Dermis blood vessel endothelial cell (primary cell): ENCODE measurements at places on chromosomes 6 and 20. TPM values are rescaled to one million over a fixed set of nuclear protein-coding genes. Genes with fewer than 3 reads are reported as not detected.

SUN5 gene
- not detected in 2 replicates for total RNA-seq

- peak; percentile 3 for DNase-seq
Observed at GRCh38 chr20:43789593-43789992, 62.8 kb upstream of the GTSF1L start.

GRCh38 chr6:27582928-27583725, 110.2 kb upstream of the ZNF184 start:
- peak; percentile 61 for DNase-seq

GRCh38 chr6:37862992-37863391, 43.5 kb downstream of the ZFAND3 start:
- no peak for DNase-seq

DNA sequence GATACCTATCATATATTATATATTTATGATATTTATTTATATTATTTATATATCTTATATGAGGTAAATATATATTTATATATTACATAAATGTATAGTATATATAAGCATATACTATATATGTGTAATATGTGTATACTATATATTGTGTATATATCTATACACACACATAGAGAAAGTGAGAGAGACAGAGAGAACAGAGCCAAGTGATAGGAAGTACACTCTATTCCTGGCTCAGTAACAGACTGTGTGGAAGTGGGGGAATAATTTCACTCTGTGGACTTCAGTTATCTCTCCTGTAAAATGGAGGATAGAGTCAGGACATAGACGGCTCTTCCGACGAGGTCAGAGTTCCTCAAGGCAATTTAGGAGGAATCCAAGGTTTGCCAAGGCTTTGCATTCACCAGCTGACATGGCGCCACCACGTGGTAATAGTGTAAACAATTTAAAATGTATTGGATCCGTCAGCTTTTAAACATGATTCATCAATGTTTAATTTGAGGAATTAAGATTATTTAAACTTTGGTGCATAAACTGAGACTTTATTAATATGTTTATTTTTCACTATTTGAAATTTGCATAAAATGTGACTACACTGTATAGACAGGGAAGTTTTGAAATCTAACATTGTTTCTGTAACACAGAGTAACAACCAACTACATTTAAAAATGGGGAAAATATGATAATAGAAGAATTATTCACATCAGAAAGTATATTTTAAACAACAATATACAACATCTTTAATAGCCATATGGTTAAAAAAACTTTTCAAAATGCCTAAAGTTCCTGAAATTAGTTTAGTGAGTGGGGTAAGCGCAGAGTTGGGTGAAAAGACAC, 75.4 kb upstream of the TMEM244 start:
- DNase-seq: peak; percentile 74
